ENCODE measurements at places on chromosomes 7 and 10.

GRCh38 chr10:121222842-121223241 is 371.7 kb downstream of the WDR11 start:
- DNase-seq: no peak

DNA sequence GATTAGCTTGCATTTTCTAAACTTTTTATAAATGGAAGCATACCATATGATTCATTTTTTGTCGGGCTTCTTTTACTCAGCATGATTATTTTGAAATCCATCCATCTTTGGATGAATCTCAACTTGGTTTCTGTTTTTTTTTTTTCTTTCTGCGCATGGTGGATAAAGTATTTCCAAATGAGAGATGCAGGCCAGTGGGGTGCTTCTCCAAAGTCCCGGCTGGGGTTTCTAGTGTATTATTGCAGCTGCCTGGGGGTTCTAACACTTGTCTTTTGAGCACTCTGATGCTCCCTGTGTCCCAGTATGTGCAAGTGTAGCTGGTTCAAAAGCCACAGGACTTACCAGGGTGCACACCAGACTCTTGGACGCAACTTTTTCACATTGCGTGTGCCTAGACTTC is 70.9 kb upstream of the LOXL4 start:
- no peak for DNase-seq

DNA sequence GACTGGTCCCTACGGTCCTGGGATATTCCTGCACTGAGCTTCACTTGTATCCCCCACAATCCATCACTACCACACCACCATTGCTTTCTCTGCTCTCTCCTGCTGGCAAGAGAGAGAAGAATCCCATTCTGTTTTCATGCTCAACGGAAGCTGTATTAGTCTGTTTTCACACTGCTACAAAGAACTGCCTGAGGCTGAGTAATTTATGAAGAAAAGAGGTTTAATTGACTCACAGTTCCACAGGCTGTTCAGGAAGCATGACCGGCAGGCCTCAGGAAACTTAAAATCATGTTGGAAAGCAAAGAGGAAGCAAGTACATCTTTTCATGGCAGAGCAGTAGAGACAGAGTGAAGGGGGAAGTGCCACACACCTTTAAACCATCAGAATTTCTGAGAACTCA is 260.4 kb upstream of the LYZL1 start:
- DNase-seq: no peak

DNA sequence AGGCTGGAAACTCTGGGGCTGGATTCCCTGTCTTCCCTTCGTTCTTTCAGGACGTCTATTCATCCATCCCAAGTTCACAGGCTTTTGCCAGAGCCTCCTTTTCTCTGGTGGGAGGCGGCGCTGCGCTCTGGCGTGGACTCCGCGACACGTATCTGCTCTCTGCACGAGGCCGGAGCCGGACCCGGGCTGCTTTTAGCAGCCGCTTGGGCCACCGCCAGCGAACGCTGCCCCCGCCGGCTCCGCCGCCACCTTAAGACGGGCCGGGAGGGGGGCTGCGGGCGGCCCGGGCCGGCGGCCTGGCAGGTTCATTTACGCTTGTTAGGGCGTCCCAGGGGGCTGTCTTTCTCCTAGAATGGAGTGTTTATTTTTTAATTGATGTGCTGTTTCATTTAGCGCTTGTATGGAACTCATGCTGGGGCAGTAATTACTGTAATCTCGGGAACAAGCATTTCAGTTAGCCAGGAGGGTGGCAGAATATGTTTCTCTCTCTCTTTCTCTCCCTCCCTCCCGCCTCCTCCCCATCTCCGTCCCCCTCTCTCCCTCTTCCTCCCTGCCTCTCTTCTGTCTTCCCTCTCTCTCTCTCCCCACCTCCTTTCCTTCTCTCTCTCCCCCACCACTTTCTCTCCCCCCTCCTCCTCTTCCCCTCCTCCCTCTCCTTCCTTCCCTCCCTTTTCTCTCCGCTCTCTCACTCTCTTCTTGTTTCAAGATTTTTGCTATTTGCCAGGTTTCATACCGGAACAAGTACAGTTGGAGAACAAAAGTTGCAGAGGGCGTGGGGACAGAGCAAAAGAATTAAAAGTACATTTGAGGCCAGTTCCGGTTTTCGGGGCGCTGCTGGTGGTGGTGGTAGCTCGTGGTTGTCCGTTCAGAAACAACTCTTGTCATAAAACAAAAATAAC is 1.3 kb upstream of the FZD8 start:
- no peak for DNase-seq

DNA sequence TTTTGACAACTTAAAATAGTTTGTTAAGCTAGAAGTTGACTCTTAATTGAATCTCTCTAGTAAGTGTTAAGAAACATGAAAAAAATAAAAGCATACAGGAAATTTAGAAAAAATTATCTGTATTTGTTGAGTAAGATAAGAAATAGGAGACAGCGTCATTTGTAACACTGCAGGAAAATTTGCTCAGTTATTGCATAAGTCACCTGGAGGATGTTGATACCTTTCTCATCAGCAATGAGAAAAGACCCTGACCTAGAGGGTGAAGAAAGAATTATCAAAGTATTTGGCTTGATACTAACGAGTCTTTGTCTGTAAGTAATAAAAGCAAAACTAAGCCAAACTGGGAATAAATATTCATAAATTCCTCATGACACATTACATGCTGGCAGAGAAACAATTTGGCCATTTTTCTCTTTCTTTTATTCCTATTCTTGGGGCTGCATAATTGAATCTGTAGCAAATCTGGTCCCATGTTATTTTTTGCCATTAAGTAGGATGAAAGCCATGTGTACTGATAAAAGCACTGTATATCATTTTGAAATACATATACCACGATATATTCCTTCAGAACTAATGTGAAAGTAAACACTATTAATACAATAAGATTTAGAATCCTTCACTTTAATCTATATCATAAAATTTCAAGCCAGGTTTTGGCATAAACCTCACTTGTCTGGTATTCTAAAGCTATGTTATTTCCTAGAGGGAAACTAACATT is 362.8 kb downstream of the THSD7A start:
- DNase-seq: no peak

DNA sequence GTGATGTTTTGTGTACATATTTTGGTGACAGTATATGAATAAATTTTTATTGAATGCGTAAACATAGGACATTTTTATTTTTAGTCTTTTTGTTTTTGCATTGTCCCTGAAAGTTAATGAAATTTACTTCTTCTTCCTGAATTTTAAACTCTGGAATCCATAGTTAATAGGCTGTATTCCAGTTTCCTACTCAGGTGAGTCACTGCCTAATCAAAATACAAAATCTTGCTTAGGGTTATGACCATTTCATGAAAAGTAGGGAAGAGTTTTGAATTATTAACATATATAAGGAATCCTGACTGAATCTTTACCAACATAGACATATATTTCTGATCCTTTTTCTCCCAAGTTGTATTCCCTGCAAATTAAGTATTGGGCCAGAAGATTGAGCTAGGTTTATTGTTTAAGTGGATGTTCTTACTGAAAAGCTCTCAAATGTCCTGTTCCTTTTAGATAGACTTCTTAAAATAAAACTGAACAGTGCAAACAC is 2.6 kb downstream of the CREM start:
- no peak for DNase-seq

DNA sequence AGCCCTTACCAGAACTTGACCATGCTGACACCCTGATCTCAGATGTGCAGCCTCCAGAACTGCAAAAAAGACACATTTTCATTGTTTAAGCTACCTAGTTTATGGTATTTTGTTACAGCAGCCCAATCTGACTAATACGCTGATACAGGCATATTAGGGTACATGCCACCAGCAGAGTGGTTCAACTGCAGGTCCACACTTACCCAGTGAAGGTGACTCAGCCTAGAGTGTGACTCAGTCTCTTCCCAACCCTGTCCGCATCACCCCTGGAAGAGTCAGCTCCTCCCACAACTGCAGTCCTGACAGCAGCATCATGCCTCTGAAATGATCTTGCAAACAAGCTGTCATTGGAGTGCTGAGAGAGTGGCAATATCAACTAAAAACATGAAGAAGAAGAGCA is 30.8 kb upstream of the GOT1 start:
- DNase-seq: no peak

DNA sequence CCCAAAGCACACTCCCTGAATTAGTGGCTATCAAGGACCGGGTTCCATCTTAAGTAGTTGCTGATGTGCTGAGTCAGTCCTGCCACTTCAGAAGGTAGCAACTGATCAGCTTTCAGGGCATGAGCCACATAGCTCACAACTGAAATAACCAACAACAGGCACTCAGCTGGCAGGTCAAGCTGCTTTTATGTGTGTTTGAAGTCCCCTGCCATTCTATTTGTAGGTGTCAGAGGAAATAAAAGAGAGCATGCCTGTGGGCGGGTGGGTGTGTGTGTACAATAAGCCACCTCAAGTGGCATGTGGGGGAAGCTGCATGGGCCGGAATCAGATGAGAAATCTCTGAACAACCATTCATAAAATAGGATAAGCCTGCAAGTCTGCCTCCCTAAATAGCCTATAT is 114.3 kb upstream of the YAE1 start:
- no peak for DNase-seq

GRCh38 chr7:64775289-64775688 is 18.9 kb upstream of the ZNF138 start:
- no peak for DNase-seq

DNA sequence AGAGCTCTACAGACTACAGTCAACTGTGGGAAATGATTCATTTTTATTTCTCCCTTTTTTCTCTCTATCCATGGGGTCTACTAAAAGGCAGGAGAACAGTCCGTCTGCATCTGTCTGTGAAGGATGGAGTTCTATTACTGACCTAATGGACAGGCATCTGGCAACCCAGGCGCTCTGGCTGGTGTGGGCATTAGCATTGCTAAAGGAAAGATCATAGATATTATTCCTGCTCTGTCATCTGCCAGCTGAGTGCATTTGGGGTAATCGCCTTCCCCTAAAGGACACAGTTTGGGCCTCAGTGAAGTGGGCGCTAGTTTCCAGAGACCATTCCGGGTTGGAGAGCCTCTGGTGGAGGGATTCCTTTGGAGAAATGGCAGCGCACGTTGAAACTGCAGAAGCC is 201.3 kb upstream of the TCERG1L start:
- DNase-seq: no peak

DNA sequence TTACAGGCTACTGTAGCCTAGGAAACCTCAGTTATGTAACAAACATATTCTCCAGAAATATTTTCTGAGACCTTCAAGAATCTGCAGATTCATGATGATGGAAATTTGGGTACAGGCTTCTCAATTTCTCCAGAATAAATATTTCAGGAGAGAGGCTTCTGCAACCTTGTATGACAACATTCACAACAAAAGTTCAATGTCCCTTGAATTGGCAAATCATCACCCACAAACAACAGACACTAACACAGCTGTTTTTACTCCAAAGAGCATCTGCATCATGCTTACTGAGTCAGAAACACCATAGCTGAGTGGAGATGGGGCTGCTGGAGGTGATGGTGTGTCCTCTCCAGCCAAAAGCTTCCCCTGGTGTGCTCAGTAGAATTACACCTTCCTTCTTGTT is 9.3 kb upstream of the COBL start:
- DNase-seq: no peak

GRCh38 chr7:123966936-123967335 is 41.9 kb downstream of the SPAM1 start:
- no peak for DNase-seq

DNA sequence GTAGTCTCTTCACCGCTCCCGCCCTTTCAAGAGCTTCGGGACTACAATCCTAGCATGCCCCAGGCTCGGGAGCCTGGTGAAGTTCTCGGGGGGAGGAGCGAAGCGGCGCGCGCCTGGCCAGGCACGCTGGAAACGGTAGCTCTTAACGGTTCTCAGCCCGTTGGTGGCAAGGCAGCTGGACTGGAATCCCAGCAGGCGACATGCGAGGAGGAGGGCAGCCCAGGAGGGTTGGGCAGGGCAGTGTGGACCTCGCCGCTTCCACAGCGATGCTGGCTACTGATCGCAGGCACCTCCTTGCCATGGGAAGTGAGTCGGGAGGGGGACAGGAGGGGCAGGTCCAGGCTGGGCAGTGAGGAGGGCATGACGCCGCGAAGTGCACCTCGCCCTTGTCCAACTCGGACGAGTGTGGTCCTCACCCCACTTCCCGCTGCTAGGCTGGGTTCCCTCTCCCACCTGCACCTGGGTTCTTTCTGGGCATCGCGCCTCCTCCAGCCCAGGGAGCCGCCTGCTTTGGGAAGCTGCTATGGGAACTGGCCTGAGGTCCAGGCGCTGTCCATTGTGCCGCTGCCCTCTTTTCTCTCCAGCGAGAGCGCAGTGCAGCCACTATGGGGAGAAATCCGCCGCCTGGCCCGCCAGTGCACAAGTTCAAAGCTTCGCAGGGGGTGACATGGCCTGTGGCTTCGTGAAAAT is 367.8 kb upstream of the NUPR2 start:
- no peak for DNase-seq

DNA sequence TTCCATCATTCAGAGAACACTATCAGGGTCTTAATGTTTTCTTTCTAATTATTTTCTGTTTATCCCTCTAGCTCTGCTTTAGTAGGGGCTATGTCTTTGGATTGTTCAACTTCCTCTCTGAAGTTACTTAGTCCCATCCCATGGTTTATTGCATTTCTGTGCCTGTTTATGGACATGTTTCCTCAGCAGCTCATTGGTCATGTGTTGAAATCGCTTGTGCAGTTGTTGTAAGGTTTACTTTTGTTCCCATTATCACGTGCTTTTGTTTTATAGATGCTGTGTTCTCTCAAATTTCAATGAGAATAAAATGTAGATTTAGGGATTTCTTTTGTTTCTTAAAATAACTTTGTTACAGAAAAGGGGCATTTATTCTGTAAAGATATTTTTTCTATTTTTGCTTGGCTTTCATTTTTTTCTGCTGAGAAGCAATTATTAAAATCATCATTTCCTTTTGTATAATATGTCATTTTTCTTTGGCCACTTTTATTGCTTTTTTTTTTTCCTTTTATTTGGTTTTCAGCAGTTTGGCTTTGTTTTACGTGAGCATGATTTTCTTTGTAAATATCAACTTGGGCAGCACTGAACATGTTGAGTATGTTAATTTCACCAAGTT is 110.9 kb downstream of the CCDC7 start:
- DNase-seq: no peak

- no peak for DNase-seq
These were observed 87.0 kb downstream of the RAPGEF5 start for GRCh38 chr7:22269963-22270362.

GRCh38 chr10:6070660-6071059 is 8.5 kb upstream of the IL2RA start:
- no peak for DNase-seq

DNA sequence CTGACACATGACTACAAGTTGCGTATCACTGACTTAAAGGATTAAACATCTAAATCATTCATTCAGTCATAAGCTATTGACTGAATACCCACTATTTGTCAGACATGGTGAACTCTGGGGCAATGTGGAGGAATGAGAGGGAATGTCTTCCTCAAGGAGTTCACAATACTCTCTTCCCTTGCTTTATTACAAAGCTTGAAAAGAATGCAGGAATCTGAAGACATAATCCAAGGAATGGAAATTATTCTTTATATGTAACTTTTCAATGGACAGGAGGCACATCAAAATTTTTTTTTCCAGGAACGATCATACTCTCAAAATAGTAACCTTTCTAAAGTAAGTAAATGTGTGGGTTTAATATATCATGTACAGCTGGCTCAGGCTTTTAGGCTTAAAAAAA is 111.9 kb downstream of the ATXN7L1 start:
- no peak for DNase-seq

- no peak for DNase-seq
These were observed 580 bp downstream of the EEPD1 start for GRCh38 chr7:36153571-36154097.

Measured in stimulated activated CD8-positive, alpha-beta memory T cell treated with anti-CD3 and anti-CD28 coated beads, Interleukin-4, amount 100 ng/mL, for 1 hour (primary cell).